Neural crest cell (in vitro differentiated cells): ENCODE measurements at places on chromosomes 2 and 18.

- DNase-seq, result no peak
These were observed 16.6 kb downstream of the SERPINB13 start for GRCh38 chr18:63603772-63604171.

DNA sequence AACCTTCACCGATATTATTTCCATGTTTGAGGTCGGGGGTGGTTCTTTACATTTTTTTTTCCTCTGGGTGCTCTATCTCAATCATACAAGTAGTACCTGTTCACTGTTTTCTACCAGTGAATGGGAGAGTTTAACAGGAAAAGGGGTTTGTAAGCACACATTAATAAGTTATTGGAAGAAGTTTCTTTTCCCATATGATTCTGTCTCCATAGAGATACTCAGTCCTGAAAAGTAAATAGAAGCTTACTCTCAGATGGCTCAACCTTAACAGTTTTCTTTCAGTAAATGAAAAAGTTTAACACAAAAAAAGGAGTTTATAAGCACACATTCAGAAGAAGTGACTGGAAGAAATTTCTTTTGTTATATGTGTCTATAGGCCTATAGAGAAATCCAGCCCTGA, 995.6 kb upstream of the SLC39A10 start:
- no peak for DNase-seq

DNA sequence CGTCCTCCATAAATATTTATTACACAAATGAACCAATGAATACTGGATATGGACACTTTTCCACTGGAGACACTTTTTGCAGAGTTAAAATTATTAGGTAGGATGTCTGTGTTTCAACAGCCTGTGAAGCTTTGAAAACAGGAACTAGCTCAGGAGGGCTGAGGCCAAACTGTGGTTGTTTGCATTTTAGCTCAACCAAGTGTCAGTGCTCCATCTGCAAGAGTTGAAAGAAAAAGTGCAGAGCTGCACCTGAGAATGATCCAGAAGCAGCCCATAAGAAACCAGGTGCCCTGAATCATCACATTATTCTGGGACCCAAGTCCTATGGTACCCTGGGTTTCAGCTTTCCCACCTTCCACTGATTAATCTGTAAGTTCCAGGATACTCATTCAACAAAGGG, 180.4 kb downstream of the TRIB2 start:
- no peak for DNase-seq

DNA sequence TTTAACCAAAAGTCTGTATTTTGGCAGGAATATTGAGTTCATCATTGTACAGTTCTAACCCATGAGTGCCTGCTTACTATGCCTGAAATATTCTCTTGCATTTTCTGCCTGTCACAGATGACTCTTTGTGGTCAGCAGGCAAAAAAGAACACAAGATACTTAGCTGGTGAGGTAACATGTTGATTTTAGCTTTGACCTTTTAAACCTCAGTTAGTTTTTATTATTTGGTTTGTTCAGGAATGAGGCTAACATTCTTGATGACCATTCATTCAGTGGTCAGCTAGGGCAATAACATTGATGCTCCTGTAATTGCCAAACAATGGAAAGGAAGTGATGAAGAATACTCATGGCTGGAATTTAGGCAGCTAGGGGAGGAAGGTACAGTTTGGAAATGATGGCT, 491.2 kb downstream of the PIK3C3 start:
- no peak for DNase-seq

DNA sequence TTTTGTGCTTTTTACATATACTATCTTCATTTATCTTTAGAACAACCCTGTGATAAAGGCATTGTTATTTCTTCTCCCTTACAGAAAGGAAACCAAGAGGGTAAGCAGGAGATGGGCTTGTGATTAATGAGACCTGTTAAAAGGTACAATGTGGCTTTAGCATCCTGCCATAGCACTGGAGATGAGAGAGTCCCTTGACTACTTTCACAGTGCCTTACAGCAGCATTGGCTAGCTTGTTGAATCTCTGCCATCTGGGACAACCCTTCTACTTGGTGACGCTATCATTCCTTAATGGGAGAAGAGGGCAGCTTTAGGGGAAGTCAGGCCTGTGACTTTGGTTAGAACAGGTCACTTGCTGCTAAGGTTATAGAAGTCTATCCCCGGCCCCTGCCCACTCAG, 68.1 kb upstream of the LYPD6B start:
- DNase-seq, result no peak

- DNase-seq, result no peak
These were observed 48.2 kb downstream of the SLC66A3 start for GRCh38 chr2:11203480-11203879.
